AG04449 (cell line): ENCODE measurements at places on chromosomes 2 and 18.

DNA sequence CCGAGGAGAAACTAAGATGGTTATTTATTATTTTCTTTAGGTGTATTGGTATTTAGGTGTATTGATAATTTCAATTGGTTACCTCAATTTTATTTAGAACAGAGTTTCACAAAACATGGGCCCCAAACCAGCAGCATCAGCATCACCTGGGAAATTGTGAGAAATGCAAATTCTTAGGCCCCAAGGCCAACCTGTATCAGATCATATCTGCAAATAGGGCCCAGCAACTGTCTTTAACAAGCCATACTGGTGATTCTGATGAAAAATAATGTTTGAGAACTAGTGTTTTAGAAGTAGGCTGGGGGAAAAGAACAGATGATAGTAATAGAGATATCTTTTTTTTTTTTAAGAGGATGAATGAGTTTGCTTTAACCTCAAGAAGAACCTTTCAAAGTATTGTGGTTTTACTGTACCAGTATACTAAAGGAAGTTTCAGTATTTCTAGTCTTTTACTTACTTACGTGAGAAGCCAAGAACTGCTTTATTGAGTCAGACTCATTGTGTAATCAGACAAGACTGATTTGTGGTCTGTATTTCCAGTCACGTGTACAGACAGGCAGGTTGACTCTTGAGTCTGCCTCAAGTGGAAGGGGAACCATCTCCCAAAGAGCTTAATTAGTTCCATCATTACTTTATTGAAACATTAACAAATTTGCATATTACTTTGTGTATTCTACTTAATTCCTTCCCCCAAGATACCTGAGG lies 60.4 kb upstream of the GAREM1 start:
- DNase-seq: no peak

- no peak for DNase-seq
These were observed 149.1 kb downstream of the ZNF516 start for GRCh38 chr18:76345901-76346300.

DNA sequence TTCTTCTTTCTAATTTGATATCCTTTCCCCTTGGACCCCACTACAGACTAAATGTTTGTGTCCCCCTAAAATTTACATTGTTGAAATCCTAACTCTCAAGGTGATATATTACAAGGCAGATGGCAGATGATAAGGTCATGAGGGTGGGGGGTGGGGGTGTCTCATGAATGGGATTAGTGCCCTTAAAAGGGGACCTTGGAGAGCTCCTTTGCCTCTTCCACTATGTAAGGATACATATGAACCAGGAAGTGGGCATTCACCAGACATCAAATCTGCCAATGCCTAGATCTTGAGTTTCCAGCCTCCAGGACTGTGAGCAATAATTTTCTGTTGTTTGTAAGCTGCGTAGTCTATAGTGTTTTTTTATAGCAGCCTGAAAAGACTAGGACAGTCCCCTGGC lies 89.1 kb downstream of the PLA2R1 start:
- no peak for DNase-seq

DNA sequence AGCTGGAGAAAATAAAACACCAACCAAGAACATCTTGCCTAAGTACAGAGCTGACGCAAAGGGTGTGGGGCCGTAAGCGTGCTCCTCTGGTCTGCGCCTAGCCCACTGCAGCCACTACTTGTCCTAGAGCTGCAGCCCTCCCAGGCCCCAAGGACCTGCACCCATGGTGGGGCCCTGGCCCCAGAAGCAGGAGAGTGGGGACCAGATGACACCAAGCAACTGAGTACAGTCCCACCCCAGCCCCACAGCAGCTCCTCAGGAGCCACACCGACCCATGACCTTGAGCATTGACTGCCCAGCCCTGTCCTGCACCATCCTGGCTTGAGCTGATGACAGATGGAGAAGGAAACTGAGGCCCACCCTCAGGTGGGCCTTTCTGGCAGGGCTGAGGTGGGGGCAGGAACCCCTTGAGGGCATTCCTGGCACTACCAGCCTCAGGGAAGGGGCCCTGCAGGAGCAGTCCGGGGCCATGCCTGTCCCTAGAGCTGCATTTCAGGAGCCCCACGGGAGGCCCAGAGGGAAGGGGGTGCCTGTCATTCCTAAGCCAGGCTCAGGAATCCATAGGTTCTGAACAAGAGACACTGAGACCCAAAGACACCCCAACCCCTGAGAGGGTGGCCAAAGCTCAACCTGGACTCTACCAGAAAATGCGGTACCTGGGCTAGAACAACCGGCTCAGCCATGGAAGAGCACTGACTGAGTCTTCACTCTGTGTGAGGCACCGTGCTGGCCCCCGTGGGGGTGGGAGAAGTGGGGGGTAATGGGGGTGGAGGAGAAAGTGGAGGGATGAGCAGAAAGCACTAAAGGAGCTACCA lies 4.9 kb downstream of the KIF1A start:
- no peak for DNase-seq

- DNase-seq: no peak
These were observed 151.5 kb downstream of the MTCL1 start for GRCh38 chr18:8856769-8857393.

GRCh38 chr2:164793529-164793928 lies 48.1 kb downstream of the COBLL1 start:
- no peak for DNase-seq

- no peak for DNase-seq
These were observed 117.7 kb downstream of the GPD2 start for GRCh38 chr2:156553714-156554442.

GRCh38 chr2:134338208-134338607 lies 84.3 kb downstream of the MGAT5 start:
- DNase-seq: no peak

- no peak for DNase-seq
These were observed 3.1 kb downstream of the PAIP2B start for GRCh38 chr2:71223767-71224333.

DNA sequence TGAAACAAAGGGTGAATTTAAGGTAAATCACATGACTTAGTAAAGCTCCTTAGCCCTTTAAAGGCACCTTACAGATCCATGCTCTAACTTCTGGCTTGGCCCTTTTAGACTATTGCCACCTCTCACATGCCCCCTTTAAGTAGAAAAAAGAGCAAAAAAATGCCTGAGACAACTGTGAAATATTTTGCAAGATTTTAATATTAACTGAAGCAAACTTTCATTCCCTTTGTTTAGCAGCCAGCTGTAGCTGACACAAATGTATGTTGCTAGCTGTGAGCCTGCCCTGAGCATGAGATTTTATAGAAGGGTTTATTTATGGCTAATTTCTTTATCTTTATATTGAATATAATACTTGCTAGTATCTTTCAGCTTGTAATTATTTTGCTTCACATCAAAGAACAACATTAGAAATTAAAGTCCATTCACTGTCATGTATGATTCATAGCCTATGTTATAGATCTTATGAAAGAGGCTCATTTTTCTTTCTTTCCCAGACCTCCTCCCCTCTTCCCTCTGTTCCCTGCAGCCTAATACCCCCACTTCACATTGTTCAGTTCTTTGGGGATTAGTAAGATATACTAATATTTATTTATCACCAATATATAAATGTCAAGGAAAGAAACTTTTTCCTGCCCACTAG lies 637.2 kb upstream of the ZEB2 start:
- DNase-seq: no peak

GRCh38 chr2:4967206-4967605 lies 725.0 kb upstream of the SOX11 start:
- DNase-seq: no peak

- no peak for DNase-seq
These were observed 69.3 kb upstream of the CHN1 start for GRCh38 chr2:175074478-175074877.

DNA sequence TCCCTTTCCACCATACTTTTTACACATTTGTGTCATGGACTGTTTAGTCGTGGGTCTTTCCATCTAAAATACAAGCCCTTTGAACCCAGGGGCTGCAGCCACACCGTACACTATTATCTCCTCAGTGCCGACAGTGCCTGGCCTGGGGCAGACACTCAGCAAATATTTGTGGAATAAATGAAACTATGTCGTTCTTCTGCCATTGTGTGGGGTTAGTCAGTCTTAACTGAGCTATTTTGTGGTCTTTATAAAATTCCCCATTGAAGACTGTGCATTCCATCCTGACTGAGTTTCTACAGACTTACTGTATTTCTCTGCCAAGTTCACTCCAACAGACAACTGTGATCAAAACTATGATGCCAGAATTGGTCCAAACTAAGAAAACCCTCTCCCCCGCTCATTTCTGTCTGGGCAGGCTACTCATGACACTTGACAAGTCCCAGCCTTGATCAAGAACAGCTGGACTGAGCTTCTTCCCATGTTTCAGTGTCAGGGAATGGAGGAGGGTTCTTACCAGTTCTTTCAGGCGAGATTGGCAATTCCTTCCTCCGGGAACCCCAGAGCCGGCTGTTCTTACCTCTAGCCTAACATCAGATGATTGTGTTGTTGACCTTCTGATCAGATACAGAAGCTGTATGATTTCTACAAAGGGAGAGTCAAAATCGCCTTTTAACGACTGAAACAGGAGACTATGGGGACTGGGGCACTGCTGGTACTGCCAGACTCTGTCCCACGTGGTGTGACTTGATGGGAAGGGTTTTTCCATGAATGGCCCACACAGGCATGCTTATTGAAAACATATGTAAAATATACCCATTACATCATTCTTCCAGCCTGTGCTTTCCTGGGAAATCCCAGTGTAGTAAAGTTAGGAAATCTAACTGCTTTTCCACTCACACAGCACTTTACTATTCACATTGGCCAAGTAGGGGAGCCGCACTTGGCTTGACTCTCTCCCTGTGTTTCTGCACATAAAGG lies 77.4 kb upstream of the NPAS2 start:
- peak; percentile 98 for DNase-seq

- DNase-seq: no peak
These were observed 215.1 kb upstream of the TRIB2 start for GRCh38 chr2:12501469-12502158.

- DNase-seq: no peak
These were observed 1.4 kb downstream of the CCDC85A start for GRCh38 chr2:56185101-56185581.

DNA sequence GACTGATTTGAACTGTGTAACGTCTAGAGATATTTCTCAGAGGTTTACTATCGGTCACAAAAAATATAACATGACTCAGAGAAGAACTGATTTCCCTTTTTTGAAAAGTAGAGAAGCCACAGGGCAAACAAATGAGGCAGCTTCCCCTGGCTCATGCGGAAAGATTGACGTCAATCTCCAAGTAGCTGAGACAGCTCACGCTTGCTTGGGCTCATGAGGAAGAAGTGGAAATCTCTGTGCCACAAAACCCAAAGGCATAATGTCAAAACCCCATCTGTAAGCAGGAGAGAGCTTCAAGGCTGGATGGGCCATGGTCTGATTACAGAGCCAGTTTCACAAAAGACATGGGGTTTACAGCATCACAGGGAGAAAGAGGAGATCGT lies 188.1 kb downstream of the ARL4C start:
- peak; percentile 56 for DNase-seq

DNA sequence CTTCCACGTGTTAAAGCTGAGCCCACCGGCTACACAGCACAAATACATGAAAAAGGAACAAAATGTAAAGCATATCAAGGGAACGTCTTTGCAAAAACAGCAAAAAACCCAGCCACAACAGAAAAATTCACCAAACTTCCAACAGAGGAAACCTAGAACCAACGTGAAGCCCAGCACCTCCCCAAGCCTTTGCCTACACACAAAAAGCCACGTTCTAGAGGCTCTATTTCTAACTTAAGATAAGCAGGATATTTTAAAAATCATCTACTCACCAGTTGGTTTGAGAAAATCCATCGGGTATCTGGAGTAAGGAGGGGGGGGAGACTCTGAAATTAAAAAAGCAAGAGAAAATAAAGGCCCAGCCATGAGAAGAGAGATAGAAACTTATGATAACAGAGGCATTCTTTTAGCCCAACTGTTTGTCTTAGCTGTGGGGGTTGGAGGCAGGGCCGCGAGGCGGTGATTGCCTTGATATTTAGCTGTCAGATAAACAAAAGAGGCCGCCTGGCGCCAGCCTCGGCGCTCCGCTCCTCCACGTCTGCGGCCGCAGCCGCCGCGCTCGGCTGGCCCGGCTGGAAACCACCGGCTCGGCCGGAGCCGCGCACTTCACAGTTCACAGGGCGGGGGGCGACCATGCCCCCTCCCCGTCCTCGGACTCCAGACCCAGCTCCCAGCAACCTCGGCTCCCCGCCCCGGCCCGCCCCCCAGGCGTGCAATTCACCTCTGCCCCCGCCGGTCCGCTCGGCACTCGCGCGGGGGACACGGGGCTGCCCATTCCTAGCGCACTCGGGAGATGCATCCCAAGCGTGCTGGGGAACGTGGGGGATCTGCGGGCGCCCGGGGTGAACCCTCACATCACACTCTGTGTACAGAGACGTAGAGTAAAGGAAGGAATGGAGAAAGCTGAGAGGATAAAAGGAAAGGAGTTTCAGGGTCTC lies 2.4 kb downstream of the SMAD7 start:
- no peak for DNase-seq

GRCh38 chr2:136019306-136019705 lies 33.9 kb upstream of the DARS1 start:
- no peak for DNase-seq

- no peak for DNase-seq
These were observed 341.9 kb upstream of the DCC start for GRCh38 chr18:51998066-51998465.

GRCh38 chr2:62149708-62150107 lies 46.2 kb upstream of the B3GNT2 start:
- DNase-seq: peak; percentile 96

DNA sequence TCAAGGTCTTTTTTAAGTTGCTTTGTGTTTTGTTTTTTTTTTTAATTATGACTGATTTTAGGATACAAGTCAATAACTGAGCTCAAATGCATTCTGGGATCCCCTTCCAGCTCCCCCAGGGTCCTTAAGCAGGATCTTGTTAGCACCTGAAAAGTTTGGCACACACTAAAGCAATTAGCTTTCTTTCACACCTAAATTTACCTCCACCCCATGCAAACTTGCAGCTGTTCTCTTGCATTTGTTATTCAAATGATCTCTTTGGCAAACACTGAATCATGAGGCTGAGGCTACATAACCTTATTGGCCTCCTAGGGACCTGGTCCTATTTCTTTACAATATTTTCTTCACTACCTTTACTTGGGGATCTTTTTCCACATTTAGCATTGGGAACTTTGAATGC lies 2026.1 kb upstream of the CELF4 start:
- DNase-seq: no peak

- DNase-seq: no peak
These were observed 1.2 kb downstream of the PPP1CB start for GRCh38 chr2:28752631-28753376.

DNA sequence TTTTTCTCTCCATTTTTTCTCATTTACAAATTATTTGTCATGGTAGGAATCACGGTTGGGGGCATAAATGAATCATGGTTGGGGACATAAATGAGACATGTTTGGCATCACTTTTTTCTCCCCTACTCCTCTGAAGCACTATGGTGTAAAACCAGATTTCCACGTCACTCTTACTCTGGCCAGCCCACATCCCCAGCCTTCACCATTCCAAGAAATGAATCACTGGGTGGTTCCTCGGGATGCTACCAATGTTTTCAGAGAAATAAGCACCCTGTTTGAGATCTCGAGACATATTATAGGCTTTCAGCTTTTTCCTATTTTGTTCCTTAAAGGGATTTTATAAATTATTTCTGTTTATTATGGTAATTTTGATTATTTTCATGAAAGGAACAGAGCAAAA lies 155.0 kb upstream of the SLC8A1 start:
- no peak for DNase-seq
